Gastrocnemius medialis (tissue), 4 donors: ENCODE measurements at places on chromosomes 6 and 20.

DNA sequence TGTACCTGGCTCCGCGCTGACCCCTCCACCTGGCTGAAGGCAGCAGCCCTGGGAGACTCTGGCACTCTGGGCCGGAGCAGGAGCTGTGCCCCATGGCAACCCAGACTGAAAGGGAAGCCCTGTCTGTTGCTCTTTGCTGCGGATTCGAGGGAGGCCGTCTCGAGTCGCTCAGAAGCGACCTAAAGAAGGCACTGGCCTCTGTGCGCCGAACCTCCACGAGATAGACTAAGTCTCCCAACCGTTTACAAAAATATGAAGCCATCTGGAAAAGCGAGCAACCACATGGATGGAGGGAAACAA lies 10.5 kb upstream of the TBX18 start:
- no peak for DNase-seq

- no peak for DNase-seq
Observed at GRCh38 chr20:56411759-56412472, at the start of gene CASS4. TSS of gene CASS4 (plus strand) at chr20:56412260. CDS start at chr20:56412459, 199 bp downstream.

GRCh38 chr20:9375221-9375681 lies 139.1 kb upstream of the LAMP5 start:
- DNase-seq: no peak

DNA sequence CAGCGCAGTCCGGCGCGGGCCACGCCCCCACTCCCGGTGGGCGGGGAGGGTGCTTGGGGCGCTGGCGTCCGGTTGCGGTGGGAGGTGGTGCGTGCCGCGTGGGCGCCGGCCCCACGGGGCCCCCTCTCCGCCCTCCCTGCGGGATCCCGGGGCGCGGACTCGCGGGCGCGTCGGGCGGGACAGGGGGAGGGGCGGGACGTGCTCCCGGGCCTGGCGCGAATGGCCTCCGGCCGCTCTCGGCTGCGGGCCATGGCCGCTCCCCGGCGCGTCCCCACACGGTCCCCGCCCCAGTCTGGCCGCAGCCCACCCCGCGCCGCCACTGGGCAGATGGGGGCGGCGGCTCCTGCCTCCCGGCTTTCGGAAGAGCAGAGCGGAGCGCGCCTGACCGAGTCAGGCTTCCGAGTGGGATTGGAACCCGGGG lies 771 bp upstream of the PPP1R3G start:
- no peak for DNase-seq
